H1 (cell line): ENCODE measurements at places on chromosomes 7 and 10.
A peak's percentile ranks its signal among the peaks of the same experiment; 100 is the strongest.

GRCh38 chr7:64886956-64887545, 16.0 kb upstream of the ZNF273 start:
- no peak overlapping the region for H3K27ac ChIP-seq
- no peak overlapping the region for H3K4me3 ChIP-seq
- H3K27me3 ChIP-seq: peaks cover 18% of the 10 kb centered on the region
- no peaks in the 10 kb centered on the region for H3K36me3 ChIP-seq

GRCh38 chr7:24978843-24979469, 1.0 kb downstream of the OSBPL3 start:
- peaks cover 12% of the 10 kb centered on the region for H3K4me1 ChIP-seq
- H3K4me3 ChIP-seq: peak overlapping the region; percentile 55
- peaks cover 23% of the 10 kb centered on the region for H3K27me3 ChIP-seq
- peak; percentile 56 for DNase-seq
- H3K27ac ChIP-seq: no peak overlapping the region
- H3K36me3 ChIP-seq: no peaks in the 10 kb centered on the region

- H3K36me3 ChIP-seq: no peaks in the 10 kb centered on the region
- no peak overlapping the region for H3K27ac ChIP-seq
- no peaks in the 10 kb centered on the region for H3K27me3 ChIP-seq
- H3K4me3 ChIP-seq: no peak overlapping the region
- no peak for DNase-seq
- H3K4me1 ChIP-seq: peaks cover 5% of the 10 kb centered on the region
Measured at GRCh38 chr10:29131952-29132547, 156.8 kb upstream of the LYZL1 start.

GRCh38 chr10:80532571-80532970, 5.1 kb upstream of the SH2D4B start:
- H3K27ac ChIP-seq: no peak overlapping the region
- H3K4me3 ChIP-seq: no peak overlapping the region
- DNase-seq: no peak
- H3K36me3 ChIP-seq: no peaks in the 10 kb centered on the region

DNA sequence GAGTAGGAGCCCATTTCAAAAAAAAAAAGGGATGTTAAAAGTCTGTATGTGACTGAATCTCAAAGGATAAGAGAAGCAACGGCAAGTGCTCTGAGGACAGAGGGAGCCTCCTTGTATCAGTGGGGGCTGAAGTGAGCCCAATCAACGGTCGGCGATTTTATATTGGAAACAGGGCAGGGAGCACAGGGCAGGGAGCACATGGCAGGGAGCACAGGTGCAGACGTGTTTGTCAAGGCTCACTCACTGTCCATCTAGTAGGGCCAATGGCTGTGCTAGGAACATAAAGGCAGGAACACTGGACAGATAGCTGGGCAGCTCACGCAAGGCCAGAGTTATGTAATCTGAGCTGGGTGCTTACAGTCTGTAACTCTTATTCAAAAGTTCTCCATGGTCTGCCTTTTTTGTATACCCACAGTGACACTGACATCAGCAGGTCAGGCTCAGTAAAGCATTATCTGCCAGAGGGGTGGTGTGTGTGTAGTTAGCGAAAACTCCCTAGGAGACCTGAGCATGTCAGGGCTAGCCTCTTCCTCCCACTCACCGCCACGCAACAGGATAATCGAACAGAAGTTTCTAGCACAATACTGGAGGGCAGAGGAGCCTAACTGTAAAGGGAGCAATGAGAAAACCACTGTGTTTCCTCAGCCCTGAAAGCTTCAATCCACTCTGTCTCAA, 15.4 kb downstream of the AKR1B1 start:
- peaks cover 27% of the 10 kb centered on the region for H3K36me3 ChIP-seq
- H3K4me1 ChIP-seq: no peaks in the 10 kb centered on the region
- H3K27ac ChIP-seq: no peak overlapping the region
- no peak for DNase-seq
- H3K4me3 ChIP-seq: no peak overlapping the region
- no peaks in the 10 kb centered on the region for H3K27me3 ChIP-seq

GRCh38 chr10:70540789-70541360, 61.7 kb downstream of the PRF1 start:
- DNase-seq: no peak
- H3K36me3 ChIP-seq: no peaks in the 10 kb centered on the region
- H3K4me3 ChIP-seq: no peak overlapping the region
- H3K27me3 ChIP-seq: no peaks in the 10 kb centered on the region

DNA sequence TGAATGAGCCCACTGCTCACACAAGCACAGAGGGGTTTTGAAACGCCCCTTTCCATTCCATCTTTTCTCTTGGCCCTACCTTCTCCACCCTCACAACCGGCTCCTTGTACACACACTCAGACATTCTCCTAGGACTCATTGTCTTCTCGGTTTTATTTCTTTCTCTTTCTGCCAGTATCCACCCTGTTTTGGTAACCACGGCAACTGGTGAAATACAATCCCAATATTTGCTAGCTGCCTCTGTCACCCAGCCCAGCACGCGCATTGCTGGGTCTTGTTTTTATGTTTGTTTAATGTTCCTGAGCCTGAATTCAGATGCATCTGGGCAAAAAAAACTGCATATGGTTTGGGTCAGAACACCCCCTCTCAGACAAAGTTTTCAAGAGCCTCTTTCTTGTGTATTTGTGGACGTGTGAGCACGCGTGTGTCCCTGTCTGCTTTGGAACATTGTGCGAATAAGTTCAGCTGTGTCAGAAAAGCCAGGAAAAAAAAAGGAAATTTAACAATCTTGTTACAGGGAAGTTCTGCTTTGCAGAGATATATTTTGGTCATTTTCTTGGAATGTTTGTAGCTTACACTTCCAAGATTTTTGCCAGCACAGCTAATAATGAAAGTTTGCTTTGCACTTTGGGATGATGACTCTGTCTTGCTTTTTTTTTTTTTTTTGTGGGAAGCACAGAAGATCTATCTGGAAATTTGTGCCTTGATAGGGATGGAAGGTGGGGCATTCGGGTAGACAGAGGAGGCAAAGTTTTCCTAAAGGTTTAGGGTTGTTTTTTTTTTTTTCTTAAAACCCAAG, 225.9 kb downstream of the TRIL start:
- DNase-seq: no peak
- H3K27me3 ChIP-seq: no peaks in the 10 kb centered on the region
- no peaks in the 10 kb centered on the region for H3K4me1 ChIP-seq
- no peak overlapping the region for H3K27ac ChIP-seq
- no peak overlapping the region for H3K4me3 ChIP-seq

GRCh38 chr10:4691776-4692175, 134.2 kb upstream of the AKR1E2 start:
- H3K4me1 ChIP-seq: no peaks in the 10 kb centered on the region
- DNase-seq: no peak
- H3K36me3 ChIP-seq: no peaks in the 10 kb centered on the region
- no peak overlapping the region for H3K4me3 ChIP-seq

GRCh38 chr10:31413325-31413724, 94.3 kb downstream of the ZEB1 start:
- H3K27ac ChIP-seq: no peak overlapping the region
- DNase-seq: no peak
- no peaks in the 10 kb centered on the region for H3K4me1 ChIP-seq
- no peaks in the 10 kb centered on the region for H3K36me3 ChIP-seq
- H3K4me3 ChIP-seq: no peak overlapping the region

- H3K4me1 ChIP-seq: no peaks in the 10 kb centered on the region
- H3K36me3 ChIP-seq: no peaks in the 10 kb centered on the region; the same call in 1 of the 2 replicates
- no peak overlapping the region for H3K27ac ChIP-seq
- no peaks in the 10 kb centered on the region for H3K27me3 ChIP-seq
Measured at GRCh38 chr7:116368965-116369364, 130.6 kb upstream of the CAV2 start.

GRCh38 chr10:22436893-22437619, 91.8 kb downstream of the SPAG6 start:
- H3K27me3 ChIP-seq: peaks cover 52% of the 10 kb centered on the region
- no peak overlapping the region for H3K27ac ChIP-seq
- H3K36me3 ChIP-seq: peaks cover 3% of the 10 kb centered on the region; the same call in 1 of the 2 replicates
- DNase-seq: peak; percentile 79
- 0 out of 2 replicates have a peak, but pooled peaks cover 3% of the 10 kb centered on the region for H3K4me1 ChIP-seq
- H3K4me3 ChIP-seq: peak overlapping the region; percentile 69

- no peak overlapping the region for H3K4me3 ChIP-seq
- no peaks in the 10 kb centered on the region for H3K27me3 ChIP-seq
- DNase-seq: no peak
- peaks cover 11% of the 10 kb centered on the region for H3K4me1 ChIP-seq
- H3K36me3 ChIP-seq: peaks cover 29% of the 10 kb centered on the region
Measured at GRCh38 chr10:125004571-125005311, 62.8 kb downstream of the ZRANB1 start.

DNA sequence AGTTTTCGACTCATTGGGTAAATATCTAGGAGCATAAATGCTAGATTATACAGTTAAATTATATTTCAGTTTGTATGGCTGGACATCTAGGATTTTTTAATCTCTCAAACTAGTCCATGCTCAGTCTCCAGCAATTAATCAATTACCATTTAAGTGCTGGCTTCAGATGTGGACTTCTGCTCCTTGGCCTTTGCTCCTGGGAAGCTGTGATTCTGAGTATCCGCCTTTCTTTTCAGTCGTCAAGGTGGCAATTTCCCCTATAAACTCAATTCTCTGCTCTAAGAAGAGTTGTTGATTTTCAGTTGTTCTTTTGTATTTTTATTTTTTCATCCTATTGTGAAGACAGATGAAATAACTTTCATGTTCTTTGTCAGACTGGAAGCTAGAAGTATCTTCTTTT, 23.7 kb downstream of the TFPI2 start:
- H3K4me3 ChIP-seq: no peak overlapping the region
- H3K27me3 ChIP-seq: no peaks in the 10 kb centered on the region
- no peaks in the 10 kb centered on the region for H3K36me3 ChIP-seq
- no peak for DNase-seq
- no peak overlapping the region for H3K27ac ChIP-seq

DNA sequence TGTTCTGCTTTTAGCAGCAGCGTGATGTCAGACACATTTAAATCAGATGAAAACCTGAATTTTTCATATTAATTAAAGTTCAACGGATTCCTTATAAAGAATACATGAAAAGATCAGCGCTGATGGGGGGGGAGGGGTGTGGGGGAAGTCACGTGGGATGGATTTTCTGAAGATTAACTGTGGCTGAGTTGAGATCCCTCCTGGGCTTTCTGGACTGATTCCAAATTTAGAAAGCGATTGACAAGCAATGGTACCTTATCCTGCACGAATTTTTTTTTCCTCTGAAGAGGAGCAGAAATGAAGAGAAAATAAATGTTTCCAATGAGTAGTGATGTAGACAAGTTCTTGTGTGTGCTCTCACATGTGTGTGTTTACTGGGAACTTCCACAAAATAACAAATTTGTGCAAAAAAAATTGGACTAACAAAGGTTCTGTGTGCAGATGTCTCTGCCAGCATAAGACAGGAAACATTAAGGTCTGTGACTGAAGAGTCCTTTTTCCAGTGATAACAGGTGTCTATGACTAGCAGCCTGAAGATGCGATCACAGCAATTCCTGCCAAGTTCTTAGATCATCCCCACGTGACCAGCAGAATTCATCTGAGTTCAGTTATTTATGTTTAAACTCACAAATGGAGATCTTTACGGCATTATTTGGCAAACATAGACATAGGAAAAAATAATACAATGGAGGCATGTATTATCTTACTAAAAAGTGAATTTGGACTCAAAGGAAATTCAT, 585.2 kb upstream of the CELF2 start:
- peaks cover 1% of the 10 kb centered on the region for H3K27me3 ChIP-seq
- no peaks in the 10 kb centered on the region for H3K4me1 ChIP-seq
- no peaks in the 10 kb centered on the region for H3K36me3 ChIP-seq
- H3K4me3 ChIP-seq: no peak overlapping the region

- H3K27me3 ChIP-seq: no peaks in the 10 kb centered on the region
- H3K36me3 ChIP-seq: no peaks in the 10 kb centered on the region
- peaks cover 3% of the 10 kb centered on the region for H3K4me1 ChIP-seq
Measured at GRCh38 chr7:125257617-125258016, 328.0 kb upstream of the POT1 start.

DNA sequence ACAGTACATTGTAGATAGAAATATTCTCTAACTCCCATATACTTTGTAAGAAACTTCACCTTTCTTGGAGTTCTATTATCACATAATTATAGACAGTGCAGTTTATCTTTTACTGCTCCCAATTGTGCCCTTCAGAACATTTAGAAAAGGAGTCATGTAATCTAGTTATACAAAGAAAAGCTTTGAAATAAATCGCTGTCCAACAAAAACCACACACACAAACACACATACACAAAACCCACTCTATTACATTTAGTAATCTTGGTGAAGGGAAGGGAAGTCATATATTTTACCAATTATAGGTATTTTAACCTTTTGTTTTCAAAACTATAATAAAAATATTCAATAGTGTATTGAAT, 26.9 kb downstream of the ARL4A start:
- H3K36me3 ChIP-seq: no peaks in the 10 kb centered on the region
- no peak for DNase-seq
- H3K4me3 ChIP-seq: no peak overlapping the region

DNA sequence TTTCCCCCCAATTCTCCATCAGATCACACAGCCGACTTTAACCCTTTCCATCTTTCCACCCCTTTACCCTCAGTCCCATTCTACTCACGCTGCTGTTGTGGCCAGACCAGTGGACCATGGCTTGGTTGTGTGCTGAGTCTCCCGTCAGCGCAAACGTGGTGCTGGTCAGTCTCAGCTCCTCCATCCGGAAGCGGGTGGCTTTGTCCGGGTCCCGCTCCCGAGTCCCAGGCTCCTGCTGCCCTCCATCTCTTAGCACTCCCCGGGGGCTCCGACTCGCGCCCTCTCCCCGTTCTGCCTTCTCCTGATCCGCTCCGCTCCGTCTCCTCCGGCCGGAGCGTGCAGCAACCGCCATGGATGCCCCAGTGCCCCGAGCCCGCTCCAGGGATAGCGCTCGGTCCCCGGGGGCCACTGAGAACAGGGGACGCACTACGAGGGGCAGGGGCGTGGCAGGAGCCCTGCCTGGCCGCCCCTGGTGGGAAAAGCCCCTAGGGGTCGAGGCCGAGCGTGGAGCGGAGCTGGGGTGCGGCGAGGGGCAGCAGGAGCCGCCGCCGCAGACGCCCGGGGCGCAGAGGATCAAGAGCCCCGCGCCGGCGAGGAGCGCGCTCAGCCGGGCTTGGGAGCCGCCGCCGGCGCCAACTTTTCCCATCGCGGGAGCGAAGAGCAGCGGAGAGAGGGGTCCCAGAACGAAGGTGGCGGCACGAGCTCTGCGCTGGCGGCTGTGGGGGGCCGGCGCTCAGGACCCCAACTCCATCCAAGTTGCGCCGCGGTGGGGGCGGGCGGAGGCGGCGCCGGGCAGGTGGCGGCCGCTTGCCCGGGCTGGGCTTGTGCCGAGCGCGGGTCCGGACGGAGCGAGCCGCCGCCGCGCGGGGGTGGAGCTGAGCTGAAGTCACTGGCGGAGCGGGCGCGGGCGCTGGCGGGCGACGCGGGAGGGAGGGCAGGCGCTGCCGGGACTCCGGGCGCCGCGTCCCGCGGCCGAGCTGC, at the start of gene SORCS1:
Gene SORCS1 (minus strand): TSS at position 826 of the 981 bp plus-strand sequence.
- peaks cover 11% of the 10 kb centered on the region for H3K27me3 ChIP-seq
- H3K4me3 ChIP-seq: peak within 1 kb of the TSS; percentile 81
- peaks cover 16% of the 10 kb centered on the region; the same call in 1 of the 2 replicates for H3K4me1 ChIP-seq
- H3K36me3 ChIP-seq: no peaks in the 10 kb centered on the region
- no peak within 1 kb of the TSS for H3K27ac ChIP-seq

DNA sequence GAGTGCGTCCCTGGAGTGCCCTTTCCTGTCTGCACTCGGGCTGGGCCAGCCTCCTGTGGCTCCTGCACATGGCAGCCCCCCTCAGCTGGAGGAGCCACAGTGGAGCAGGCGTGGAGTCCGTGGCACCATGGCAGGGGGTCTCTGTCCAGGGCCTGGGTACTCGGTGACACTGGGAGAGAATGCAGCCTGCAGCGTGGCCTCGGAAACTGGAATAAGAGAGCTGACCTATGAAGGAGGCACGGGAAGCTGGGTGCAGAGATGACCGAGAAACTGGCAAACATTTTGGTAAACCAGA, 25.8 kb upstream of the WDFY4 start:
- no peak overlapping the region for H3K4me3 ChIP-seq
- peaks cover 3% of the 10 kb centered on the region; the same call in 1 of the 2 replicates for H3K4me1 ChIP-seq
- H3K36me3 ChIP-seq: no peaks in the 10 kb centered on the region
- no peaks in the 10 kb centered on the region; the same call in 1 of the 2 replicates for H3K27me3 ChIP-seq
- DNase-seq: no peak
